NB4 (cell line): ENCODE measurements at places on chromosomes 6 and 20.

GRCh38 chr6:81614292-81614691 is 138.2 kb downstream of the TENT5A start:
- peak; percentile 49 for DNase-seq

DNA sequence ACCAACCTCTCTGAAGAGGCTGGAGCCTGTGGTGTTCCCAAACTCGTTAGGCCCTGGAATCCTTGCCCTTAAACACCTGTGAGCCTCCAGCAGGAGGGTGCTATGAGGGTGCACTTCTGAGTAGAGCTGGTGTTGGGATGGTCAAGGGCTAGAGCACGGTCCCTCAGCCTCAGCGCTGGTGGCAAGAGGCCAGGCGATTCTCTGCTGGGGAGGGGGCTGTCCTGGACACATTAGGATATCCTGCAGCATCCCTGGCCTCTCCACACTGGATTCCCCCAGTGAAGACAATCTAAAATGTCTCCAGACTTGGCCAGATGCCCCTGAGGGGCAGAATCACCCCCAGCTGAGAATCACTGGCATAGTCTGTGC is 157.8 kb downstream of the SYCP2 start:
- no peak for DNase-seq

GRCh38 chr20:54284928-54285704 is 77.2 kb downstream of the PFDN4 start:
- DNase-seq = no peak

GRCh38 chr20:45911486-45912343 is at the start of gene PLTP:
TSS of gene PLTP (minus strand) at chr20:45912155. CDS start at chr20:45911452, 703 bp downstream.
- DNase-seq = peak; percentile 81

GRCh38 chr20:62321975-62322374 is 19.2 kb downstream of the ADRM1 start:
- no peak for DNase-seq

DNA sequence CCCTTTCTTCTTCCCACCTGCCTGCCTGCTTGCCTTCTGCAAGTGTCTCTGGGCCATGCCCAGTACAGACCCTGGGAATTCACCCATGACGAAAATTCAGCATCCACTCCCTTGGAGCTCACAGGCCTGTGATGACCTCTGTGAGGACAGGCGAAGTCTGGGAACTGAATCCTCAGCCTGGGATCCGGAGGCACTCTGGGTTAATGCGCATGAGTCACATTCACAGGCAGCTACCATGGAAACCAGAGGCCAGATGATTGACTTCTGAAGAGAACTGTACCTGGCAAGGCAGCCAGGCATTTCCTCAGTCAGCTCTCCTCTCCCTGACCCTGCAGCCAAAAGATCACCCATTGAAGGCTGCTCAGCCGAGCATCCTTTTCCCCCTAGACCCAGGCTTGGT is 41.0 kb downstream of the SLC9A8 start:
- no peak for DNase-seq

- DNase-seq = no peak
Measured at GRCh38 chr6:41654698-41655151, 16.5 kb downstream of the MDFI start.

- DNase-seq = no peak
Measured at GRCh38 chr20:33488201-33488600, 1.7 kb upstream of the CBFA2T2 start.

DNA sequence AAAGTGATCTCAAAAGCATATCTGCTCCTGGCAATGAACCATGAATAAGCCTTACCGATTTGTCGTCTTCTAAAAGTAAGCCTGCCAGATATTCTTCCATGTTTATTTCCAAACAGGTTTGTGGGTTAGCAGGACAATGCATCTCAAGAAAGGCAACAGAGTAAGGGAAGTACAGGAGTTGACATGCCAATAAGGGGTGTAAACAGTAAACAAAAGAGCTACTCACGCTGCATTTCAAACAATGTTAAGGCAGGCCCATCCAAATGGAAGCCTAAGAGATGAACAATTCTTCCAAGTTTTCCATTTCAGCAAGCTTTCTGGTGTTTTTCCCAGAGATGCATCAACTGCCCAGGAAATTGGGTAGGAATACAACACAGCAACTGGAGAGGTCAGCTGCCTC is 27.8 kb upstream of the CRIP3 start:
- DNase-seq = no peak

- DNase-seq = no peak
Measured at GRCh38 chr6:11215773-11216172, 16.7 kb downstream of the NEDD9 start.

DNA sequence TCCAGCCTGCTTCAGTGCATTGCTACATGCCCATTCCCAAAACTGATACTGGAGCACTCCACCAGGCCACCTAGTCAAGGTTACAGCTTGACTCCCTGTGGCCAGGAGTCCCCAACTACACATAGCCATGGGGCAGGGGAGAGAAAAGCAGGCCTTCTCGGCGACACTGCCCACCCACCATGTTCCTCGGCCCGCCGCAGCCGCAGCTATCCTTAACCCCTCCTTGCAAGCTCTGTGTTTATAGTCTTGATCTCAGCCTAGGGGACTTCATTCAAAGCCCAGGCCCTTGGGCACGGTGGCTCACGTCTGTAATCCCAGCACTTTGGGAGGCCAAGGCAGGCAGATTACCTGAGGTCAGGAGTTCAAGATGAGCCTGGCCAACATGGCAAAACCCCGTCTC is 39.2 kb upstream of the FAM50B start:
- DNase-seq = no peak

- DNase-seq = no peak
Measured at GRCh38 chr6:129486327-129486726, 223.7 kb downstream of the ARHGAP18 start.

- no peak for DNase-seq
Measured at GRCh38 chr6:15293674-15294073, 47.8 kb downstream of the JARID2 start.

- no peak for DNase-seq
Measured at GRCh38 chr20:10228330-10228729, 9.7 kb downstream of the SNAP25 start.

- peak; percentile 75 for DNase-seq
Measured at GRCh38 chr20:23061734-23062561, 12.5 kb upstream of the THBD start.

- DNase-seq = no peak
Measured at GRCh38 chr6:42301986-42302385, 84.3 kb upstream of the MRPS10 start.

GRCh38 chr20:5297280-5298004 is 19.3 kb downstream of the PROKR2 start:
- no peak for DNase-seq

GRCh38 chr6:87832025-87832825 is 130.2 kb upstream of the AKIRIN2 start:
- DNase-seq = peak; percentile 49

DNA sequence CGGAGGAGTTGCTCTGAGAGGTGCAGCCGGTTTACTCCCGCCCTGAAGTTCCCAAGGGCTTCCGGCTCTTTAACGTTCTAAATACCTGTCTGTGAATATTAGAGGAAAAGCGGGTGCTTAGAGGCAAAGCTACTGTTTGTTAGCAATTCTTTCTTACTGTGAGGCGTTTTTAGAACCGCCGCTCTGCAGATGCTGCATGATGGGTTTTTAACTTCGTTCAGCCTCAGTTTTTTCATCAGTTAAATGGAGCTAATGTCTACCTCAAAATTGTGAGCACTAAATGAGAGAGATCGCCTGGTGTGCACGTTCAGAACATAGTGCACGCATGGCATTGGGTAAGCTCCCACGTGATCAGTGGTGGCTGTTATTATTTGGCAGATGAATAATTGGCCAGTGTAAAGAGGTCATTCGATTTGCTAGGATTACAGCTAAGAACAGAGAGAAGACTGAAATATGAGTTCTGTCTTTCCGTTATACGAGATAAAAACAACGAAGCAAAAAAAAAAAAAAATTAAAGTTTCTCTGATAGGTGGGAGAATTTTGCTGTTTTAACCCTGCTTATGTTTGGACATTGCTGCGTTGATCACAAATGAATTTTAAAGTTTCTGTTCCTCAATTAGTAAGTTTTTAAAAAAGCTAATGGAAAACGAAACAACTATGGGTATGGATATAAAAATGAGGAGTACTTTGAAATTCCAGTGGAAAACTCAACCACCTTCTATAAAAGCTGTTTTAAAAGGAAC is 660 bp upstream of the TFB1M start:
- DNase-seq = peak; percentile 94

DNA sequence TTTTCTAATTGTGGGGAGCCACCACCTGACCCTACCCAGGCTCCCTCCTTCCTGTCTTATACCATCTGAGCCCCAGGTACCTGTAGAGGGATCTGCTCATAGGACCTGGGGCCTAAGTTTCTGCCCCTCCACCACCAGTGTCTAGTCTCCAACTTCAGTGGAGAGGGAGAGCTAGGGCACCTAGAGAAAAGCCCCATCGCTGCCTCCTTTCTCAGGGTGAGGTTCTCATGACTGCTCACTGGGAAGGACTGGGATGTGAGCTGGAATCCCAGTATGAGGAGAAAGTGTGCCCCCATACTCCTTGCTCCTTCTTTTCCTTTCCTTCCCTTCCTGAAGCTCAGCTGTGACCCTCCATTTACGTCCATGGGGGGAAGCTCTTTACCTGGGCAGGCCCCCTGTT is 231.6 kb downstream of the LRFN2 start:
- DNase-seq = no peak

GRCh38 chr6:155909710-155910109 is 454.1 kb upstream of the NOX3 start:
- no peak for DNase-seq

DNA sequence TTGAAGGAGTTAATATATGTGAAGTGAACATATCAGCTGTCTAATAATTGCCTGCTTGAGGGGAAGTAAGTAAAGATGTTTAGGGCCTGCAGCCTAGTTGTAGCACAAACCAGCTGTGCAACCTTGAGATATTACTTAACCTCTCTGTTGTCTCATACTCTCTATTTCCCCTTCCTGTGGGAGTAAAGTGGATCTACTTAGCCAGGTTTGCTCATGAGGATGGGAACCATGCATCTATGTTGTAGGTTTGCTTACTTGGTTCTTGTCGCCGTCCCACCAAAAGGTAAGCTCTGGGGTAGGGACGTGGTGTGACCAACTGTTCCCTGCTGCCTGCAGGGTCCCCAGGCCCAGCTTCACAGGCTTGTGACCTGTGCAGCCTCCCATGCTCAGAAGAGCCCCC is 362.7 kb upstream of the SULF2 start:
- no peak for DNase-seq

DNA sequence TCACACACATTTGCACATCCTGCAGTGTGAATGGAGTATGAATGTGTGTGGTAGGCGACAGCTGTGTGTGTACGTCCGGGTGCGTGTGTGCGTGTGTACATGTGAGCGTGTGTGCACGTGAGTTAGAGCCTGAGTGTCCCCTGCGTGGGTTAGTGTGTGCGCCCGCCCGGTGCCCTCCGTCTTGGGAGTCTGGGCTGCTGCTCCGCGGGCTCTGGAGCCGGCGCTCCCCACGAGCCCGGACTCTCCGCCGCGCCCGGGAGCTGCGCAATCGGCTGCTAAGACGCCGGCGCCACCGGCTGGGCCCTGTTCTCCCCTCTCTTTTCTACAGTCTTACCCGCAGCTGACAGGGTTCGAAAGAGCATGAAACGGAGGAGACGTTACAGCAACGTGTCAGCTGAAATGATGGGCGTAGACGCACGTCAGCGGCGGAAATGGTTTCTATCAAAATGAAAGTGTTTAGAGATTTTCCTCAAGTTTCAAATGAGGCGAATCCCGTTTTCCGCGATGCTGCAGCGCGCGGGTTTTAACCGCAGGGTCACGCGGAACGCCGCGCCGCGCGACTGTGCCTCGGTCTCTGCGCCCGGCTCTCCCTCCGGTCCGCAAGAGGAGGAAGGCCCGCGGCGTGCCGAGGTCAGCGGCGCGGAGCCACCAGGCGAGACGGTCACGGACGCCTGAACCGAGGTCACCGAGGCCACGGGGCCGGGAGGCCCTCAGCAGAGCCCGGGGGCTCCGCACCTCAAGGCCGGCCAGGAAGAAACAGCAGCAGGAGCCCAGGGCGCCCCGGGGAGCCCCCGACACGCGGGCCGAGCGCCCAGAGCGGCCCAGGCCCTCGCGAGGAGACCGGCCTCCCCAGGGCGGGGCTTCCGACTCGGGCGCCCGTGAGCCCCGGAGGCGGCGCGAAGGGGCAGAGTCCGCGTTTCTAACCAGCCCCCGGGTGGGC is 95.3 kb upstream of the BHLHE23 start:
- DNase-seq = no peak

- DNase-seq = no peak
Measured at GRCh38 chr20:61804752-61805295, 260.9 kb downstream of the TAF4 start.

GRCh38 chr6:27066381-27066780 is 181.1 kb upstream of the PRSS16 start:
- no peak for DNase-seq

GRCh38 chr6:36791521-36792135 is 47.6 kb downstream of the CPNE5 start:
- DNase-seq = no peak

GRCh38 chr6:81752921-81753710 is 635 bp upstream of the TENT5A start:
- DNase-seq = peak; percentile 95

DNA sequence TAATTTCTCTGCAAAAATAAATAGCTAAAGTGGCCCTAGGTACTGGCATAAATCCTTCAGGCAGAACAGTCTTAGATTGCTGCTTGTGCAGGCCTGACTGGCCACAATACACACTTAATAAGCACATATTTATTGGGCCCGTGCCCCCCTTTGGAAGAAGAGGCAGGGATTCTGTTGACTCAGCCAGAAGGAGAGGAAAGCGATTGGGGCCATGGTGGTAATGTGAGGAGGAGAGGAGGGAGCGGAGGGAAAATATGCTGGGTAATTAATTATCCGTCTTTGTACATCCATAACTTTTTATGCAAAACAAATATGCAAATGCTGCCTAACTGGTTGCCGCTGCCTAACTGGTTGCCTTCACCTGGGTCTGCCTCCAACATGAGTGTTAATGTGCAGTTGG is 36.2 kb downstream of the CD40 start:
- DNase-seq = no peak

DNA sequence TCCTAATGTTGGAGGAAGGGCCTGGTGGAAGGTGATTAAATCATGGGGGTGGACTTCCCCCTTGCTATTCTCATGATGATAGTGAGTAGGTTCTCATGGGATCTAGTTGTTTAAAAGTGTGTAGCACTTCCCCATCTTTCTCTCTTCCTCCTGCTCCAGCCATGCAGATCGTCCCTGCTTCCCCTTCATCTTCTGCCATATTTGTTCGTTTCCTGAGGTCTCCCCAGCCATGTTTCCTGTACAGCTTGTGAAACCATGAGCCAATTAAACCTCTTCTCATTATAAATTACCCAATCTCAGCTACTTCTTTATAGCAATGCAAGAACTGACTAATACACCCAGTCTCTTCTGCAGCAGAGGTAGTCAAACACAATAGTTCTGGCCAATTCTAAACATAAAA is 5.4 kb downstream of the EPM2A start:
- peak; percentile 14 for DNase-seq

DNA sequence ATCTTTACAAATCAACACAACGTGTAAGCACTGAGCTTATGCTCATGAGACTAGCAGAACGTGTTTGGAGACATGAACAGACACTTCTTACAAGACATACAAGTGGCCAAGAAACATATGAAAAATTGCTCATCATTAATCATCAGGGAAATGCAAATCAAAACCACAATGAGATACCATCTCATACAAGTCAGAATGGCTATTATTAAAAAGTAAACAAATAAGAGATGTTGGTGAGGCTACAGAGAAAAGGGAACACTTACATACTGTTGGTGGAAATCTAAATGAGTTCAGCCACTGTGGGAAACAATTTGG is 327.9 kb upstream of the SOX4 start:
- no peak for DNase-seq
